ENCODE measurements at places on chromosomes 3 and 15.
A peak's percentile ranks its signal among the peaks of the same experiment; 100 is the strongest.

GRCh38 chr3:42115215-42115614 lies 24.1 kb downstream of the TRAK1 start:
- DNase-seq = no peak

GRCh38 chr3:117547956-117548550 lies 838.5 kb downstream of the TUSC7 start:
- no peak for DNase-seq

- DNase-seq = peak; percentile 52
Observed at GRCh38 chr15:94576889-94577533, 345.6 kb downstream of the MCTP2 start.

GRCh38 chr3:14761866-14762265 lies 56.9 kb upstream of the FGD5 start:
- no peak for DNase-seq

DNA sequence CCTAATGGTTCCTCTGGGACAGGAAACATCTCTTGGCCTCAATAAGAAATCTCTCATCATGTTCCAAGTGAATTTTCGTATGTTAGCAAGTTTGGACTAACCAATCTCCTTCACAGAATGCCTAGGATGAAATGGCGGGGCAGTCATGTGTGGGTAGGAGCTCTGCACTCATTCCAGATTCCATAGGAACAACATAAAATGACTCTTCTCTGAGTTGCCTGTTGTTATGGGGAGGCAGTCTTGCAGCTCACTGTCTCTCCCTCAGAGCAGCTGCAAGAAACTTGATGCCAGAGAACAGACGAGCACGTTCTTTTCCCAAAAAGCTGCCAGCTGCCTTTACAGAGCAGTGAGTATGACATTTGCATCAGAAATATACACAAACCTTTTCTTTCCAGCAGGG lies 34.1 kb downstream of the SPATA12 start:
- DNase-seq = no peak

GRCh38 chr3:57512166-57512565 lies 32.0 kb downstream of the DNAH12 start:
- DNase-seq = no peak

GRCh38 chr15:28918141-28918983 lies 32.6 kb downstream of the APBA2 start:
- no peak for DNase-seq

- no peak for DNase-seq
Observed at GRCh38 chr3:113505867-113506266, 9.1 kb downstream of the SPICE1 start.

- peak; percentile 10 for DNase-seq
Observed at GRCh38 chr3:190339130-190339529, 16.9 kb upstream of the CLDN1 start.

GRCh38 chr3:16132928-16133327 lies 41.6 kb upstream of the GALNT15 start:
- DNase-seq = no peak

- DNase-seq = no peak
Observed at GRCh38 chr3:185507883-185508282, 9.0 kb upstream of the TMEM41A start.

DNA sequence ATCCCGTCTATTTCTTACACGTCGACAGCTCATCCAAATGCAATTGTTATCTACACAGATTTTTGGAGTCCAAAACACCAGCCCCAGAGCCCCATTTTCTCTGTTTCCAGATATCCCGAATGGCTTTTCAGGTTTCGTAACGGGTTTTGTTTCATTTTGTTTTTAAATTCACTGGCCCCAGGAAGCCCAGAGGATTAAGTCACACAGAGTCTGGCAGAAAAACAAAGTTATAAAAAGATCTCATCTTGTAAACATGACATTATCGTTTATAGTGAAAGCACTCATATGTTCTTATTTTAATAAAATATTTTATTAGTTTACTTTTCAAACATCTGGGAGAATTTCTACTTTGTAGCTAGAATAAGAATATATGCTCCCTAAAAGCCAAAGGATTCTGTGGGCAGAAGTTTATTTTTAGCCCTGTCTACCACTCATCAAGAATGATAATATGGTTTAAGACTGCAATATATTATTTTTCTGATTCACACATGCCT lies 149.3 kb upstream of the SLC2A2 start:
- no peak for DNase-seq

- DNase-seq = peak; percentile 94
Observed at GRCh38 chr3:51686512-51687215, 15.6 kb downstream of the TEX264 start.

GRCh38 chr3:121436074-121436473 lies 109.7 kb downstream of the POLQ start:
- DNase-seq = no peak

All from activated CD4-positive, alpha-beta T cell treated with anti-CD3 and anti-CD28 coated beads, Interleukin-2, amount 50 U/mL, for 16 hours (primary cell).